ENCODE measurements at places on chromosomes 3 and 15.

DNA sequence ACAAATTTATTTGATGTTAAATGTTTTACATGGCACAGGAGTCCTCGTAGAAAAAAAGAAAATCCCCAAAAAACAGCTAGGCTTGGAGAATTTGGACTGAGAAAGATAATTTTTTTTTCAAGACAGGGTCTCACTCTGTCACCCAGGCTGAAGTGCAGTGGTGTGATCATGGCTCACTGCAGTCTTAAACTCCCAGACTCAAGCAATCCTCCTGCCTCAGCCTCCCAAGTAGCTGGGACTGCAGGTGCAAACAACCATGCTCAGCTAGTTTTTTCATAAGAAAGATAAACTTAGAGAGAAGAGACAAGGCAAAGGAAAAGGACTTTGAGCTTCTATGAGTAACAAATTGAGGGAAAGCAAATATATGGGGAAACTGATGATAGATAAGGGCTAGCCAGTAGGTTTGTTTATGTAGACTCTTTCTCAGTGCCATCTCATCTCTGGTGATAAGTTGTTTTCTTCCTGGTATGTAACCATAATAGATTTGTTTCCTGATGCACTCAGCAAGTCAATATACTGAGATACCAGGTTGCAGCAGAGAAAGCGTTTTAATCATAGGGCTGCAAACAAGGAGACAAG is 13.1 kb upstream of the TRMT10C start:
- no peak for DNase-seq

DNA sequence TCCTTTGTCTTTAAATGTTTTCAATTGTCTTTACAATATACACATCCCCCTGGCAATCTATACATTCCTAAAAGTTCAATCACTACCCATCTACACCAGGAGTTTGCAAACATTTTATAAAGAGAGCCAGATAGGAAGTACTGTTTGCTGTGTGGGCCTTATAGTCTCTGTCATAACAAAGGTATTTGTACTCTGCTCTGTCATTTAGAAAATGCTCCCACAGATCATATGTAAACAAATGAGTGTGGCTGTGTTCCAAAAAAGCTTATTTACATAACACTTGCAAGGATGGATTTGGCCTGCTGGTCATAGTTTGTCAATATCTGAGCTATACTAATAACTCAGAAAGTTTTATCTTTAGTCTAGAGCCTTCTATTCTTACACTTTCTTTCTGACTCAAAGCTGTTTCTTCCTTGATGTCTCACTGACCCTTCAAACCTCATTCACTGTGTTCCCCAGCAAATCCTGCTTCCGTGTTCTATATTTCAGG is 511.9 kb downstream of the GBE1 start:
- DNase-seq, result no peak

DNA sequence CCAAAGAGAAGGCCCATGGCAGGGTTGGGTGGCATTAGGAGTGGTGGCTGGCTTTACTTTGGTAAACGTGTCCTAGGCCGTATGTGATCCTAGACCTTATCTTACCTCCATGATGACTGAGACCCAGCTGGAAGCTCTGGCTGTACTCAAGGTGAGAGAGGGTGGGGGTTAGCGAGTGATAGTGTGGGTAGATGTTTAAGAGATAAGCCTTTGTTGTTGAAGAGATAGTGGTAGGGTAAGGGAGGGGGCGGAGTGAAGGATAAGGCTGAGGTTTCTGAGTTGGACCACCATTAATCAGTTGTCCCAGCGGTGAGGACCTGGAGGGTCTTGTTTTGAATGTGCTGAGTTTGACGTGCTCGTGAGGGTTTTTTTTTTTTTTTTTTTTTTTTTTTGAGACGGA is 61.5 kb upstream of the ULK4 start:
- no peak for DNase-seq

DNA sequence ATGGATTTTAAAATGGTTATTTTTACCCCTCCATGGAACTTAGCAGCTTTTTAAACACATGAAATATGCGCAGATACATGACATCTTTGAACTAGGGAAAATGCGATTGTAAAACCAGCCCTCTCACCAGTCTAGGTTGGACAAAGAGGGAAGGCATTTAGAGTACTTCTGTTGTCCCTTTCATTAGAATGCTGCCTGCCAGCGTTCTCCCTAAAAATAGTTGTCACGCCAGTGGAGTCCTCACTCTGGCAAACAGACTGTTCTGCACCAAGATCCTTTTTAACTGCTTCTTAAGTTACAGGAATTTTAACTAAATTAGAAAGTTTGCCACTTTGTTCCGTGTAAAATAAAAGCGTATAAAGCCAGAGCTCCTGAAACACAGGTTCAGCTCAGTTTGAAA is 295.3 kb downstream of the VPS13C start:
- DNase-seq, result no peak

GRCh38 chr15:44798826-44799225 is 62.5 kb downstream of the TRIM69 start:
- no peak for DNase-seq

All from G401 (cell line).